ENCODE measurements at places on chromosomes 3 and 15.

GRCh38 chr15:100250176-100250800, 91.5 kb downstream of the ADAMTS17 start:
- no peak for DNase-seq

DNA sequence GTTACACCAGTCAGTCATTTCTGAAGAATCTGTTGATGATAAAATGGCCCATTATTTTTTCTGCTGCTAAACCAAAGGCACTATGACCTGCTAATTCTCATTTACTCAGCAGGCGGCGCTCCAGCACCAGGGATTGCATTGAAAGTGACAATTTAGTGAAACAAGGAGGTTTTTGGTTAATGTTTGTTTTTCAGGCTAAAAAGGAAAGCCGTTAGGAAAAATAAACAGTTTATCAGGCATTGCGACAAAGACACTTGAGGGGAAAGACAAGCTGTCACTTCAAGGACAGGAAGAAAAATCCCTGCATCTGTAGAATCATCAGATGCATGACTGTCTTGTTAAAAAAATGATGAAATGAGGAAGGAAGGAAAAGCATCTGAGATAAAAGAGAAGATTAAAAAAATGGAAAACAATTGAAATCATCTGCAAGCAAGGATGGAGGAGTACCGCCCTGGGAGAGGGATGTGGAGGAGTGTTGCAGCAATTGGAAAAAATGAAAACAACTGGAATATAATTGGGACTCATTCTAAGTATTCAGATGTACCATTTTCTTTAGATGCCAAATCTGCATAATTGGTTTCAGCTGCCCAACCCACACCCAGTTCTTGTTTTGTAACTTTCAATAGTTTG, 54.0 kb downstream of the NR1D2 start:
- DNase-seq = peak; percentile 3

- DNase-seq = no peak
These were observed 32.7 kb upstream of the FAM98B start for GRCh38 chr15:38421069-38421690.

DNA sequence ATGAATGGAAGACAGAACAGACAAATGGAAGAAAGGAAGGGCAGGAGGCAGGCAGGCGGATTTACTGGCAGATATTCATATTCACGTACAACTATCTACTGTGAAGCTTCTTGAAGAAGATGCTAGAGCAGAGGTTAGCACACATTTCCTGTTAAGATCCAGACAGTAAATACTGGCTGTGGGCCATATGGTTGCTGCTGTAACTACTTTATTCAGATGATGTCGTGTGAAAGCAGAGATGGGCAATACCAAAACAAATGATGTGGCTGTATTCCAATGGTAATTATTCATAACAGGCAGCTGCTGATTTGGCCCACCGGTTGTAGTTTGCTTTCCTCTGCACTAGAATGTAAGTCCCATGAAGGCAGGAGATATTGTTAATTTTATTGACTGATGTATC, 115.7 kb upstream of the PRTG start:
- DNase-seq = no peak

DNA sequence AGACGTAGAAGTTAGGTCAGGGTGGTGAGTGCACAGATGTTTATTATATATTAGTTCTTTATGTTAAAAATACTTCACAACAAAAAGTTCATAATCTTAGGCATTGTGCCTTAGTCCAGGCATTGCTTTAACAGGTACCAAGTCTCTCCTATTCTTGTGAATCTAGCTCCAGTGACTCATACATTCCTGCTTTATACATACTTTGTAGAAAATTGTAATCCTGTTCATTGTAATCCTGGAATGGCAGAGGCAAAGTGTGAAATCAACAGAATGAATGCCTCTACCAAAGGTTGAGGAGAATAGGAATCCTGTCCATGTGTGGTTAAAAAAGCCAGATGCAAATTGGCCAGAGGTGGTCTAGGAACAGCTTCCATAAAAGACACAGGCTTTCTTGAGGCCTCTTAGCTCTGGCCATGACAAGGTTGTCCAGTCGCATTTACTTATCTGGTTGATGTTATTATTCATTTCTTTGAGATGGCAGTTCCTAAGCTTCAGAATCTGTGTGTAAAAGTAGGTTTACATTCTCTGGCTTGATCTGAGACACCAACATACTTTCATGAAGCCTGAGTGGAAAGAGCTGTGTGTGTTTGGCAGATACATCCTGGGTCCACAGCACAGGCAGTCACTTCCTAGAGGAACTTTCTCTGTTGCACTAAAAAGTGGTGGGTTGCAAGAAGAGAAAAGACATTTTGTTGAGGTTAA, 109.0 kb downstream of the CDIN1 start:
- DNase-seq = no peak

DNA sequence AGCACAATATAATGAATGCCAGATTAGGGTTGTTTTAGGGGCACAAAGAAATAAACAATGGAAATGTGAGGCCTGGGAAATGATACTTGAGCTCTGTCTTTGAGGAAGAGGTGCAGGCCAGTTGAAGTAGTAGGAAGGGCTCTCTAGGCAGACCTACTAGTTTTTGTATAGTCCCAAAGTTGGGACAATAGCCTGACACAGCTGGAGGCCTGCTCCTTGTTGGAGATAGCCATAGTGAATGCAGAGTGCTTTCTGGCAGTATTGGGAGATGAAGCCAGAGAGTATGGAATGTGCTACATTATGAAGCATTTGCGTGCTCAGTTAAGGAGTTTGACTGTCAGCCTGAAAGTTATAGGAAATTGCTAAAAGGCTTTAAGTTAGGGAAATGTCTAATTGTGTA, 251.2 kb upstream of the ZPLD1 start:
- no peak for DNase-seq

- no peak for DNase-seq
These were observed 700.5 kb upstream of the NAALADL2 start for GRCh38 chr3:174158674-174159073.

- no peak for DNase-seq
These were observed 131.8 kb upstream of the SLC7A14 start for GRCh38 chr3:170717410-170718402.

GRCh38 chr15:85749261-85750151, 45.2 kb downstream of the KLHL25 start:
- DNase-seq = no peak

DNA sequence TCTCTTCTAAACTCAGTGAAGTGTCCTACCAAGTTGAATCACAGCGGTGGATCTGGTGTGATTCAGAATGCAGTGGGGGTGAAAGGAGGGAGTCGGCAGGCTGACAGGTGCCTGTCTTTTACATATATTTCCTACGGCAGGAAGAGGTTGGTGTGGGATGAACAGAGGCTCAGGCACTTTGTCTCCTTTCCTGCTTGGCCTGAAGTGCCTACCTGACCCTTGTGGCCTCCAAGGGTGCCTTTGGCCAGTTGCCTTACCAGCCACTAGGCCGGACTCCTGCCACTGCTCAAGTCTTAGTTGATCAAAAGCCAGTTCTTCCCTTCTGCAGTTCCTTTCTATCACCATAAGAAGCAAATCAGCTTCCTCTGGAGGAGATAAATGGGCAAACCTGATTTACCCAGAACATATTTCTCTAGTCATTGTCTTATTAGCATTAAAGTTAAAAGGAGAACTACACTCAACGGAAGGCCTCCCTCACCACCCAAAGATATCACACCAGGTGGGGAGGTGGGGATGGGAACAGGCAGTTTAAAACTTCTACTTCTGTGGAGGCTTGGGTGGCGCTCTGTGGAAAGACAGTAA, 52.1 kb downstream of the CRTC3 start:
- DNase-seq = no peak

GRCh38 chr3:50295553-50296431, 3.4 kb downstream of the HYAL3 start:
- no peak for DNase-seq

- DNase-seq = no peak
These were observed 630.5 kb downstream of the TBL1XR1 start for GRCh38 chr3:176566757-176567156.

GRCh38 chr3:126501736-126502135, 15.8 kb downstream of the UROC1 start:
- DNase-seq = no peak

GRCh38 chr3:113546414-113546893, 14.1 kb downstream of the SIDT1 start:
- DNase-seq = no peak

DNA sequence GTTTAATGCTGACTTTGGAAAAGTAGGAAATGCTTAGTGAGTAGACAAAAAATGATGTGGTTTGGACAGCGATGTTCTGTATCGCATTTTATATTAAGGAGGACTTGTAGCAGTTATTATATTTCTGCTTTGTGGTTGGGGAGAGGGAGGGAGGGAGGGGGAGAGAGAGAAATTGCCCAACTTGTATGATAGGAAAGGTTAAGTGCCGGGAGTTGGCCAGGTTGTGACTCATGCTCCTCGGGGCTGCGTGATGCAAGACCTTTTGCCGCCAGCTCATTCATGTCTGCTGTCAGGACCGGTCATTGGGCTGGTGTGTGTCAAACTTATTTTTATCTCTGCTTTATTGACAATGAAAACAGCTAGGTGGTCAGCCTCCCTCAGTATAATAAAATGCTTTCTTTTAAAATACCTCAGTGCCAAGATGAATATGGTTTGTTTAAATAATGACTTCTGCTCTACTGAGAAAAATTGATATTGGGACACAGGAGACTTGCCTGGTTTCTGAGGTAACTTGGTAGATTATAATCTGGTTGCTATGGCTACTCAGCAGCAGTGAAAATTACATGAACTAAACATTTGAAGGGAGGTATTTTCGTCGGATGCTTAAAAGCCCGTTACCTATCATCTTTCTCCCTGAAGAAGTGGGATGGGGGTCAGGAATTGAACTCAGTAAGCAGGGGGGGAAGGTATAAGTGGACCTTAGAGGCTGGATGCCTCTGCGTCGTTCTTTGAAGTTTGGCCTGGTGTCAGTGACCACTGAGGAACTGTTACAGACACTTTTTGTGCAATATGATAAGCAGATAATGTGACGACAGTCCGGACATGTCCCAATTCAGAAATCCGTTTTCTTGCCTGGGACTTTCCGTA, 90.7 kb downstream of the FNDC3B start:
- no peak for DNase-seq

- no peak for DNase-seq
These were observed 639 bp downstream of the SPICE1 start for GRCh38 chr3:113514265-113514769.

GRCh38 chr3:10023587-10024310, 2.5 kb upstream of the FANCD2 start:
- DNase-seq = no peak

GRCh38 chr3:73765878-73766545, 141.3 kb upstream of the PDZRN3 start:
- DNase-seq = no peak

DNA sequence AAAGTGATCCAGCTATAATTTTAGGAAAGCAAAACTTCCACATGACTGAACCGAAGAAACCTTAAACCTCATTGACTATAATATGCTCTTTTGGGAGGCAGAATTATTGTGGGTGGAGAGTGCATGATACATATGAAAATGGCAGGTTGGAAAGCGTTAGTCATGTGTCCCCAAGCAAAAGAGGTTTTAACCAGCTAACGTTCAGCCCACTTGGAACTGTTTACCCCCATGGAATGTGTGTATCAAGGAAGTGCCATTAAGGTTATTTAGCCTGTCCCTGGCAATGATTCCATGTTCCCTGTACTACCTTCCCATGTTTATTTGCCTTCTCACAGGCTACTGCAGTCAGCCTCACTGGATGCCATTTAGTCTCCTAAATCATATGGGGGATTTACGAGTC, 44.1 kb upstream of the LRRC58 start:
- no peak for DNase-seq

DNA sequence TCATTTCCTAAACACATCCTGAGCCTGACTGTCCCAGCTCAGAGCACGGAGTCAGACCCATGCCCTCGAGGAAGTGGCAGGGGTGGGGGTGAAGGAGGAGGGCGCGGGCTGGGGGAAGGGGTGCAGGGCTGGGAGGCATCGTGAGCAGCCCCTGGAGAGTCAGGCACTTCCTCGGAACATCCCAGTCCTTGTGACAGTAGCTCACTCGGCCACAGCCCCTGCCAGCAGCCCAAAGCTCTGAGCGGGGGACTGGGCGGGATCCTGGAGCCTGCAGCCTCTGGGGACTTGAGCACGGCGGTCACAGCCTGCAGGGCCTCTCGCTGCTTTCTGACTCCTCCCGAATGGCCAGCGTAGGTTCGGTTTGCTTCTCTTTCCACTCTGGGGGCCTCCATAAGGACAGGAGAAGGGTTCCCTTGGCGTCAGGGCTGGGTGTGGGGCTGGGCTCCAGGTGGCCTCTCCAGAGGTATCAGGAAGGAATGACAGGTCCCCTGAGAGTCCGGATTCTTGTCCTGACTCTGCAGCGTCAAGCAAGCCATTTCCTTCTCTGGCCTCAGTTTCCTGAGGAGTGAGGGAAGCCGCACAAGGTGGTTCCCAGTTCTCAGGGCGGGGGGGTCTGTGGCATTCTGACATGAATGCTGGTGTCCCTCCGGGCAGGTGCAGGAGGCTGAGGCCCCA, 20.9 kb downstream of the PSTPIP1 start:
- DNase-seq = no peak

DNA sequence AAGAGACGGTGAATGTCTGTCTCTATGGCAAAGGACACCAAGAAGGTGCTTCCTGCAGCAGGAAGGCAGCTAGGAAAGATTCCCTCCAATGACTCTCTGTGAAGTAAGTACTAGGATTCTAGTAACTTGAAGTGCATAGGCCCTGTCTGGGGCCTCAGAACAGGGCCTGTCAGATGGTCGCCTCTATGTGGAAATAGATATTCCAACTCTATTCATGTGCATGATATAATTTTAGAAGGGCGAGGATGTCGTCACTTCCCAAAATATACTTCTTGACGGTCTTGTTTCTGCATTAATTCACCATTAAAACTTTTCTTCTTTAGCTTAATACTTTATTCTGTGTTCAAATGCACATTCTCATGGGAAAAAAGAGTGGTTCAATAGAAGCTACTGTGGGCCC, 167.0 kb downstream of the TLE3 start:
- no peak for DNase-seq

DNA sequence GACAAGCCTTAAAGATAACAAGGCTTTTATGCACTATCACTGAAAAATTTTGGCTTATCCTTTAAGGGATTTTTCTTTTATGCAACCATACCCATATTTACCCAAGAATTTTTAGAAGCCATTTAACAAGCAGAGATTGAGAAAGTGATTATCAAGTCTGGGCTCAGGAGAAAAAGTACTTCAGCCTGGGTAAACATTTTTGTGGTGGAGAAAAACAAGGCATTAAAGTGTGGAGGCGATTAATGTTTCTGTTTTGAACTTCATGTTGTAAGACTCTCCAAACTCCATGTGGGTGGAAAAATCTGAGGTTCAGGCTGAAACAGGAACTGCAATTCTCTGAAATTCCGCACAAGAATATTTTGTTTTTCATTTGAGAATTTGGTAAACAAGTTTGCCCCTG, 260.4 kb upstream of the KCNMB2 start:
- no peak for DNase-seq

- DNase-seq = no peak
These were observed 150.7 kb downstream of the FNDC3B start for GRCh38 chr3:172189987-172190603.
